ENCODE measurements at places on chromosomes 3 and 15. TPM values are rescaled to one million over a fixed set of nuclear protein-coding genes. Genes with fewer than 3 reads are reported as not detected.

Gene C3orf49
- 0.50 TPM for polyA plus RNA-seq

Gene GABRR3
- polyA plus RNA-seq = not detected

Gene LSG1
- polyA plus RNA-seq = 48.3 TPM

Gene LTK
- 2.0 TPM for polyA plus RNA-seq

Gene NRROS
- polyA plus RNA-seq = 5.6 TPM

Gene RHOV
- 1.4 TPM for polyA plus RNA-seq

Gene ARHGAP11A
- 30.9 TPM for polyA plus RNA-seq

Gene SHF
- 19.5 TPM for polyA plus RNA-seq

Gene RBP2
- 0.96 TPM for polyA plus RNA-seq

Gene TSPAN3
- 394 TPM for polyA plus RNA-seq

Data from left renal pelvis (tissue), 4 donors.